ENCODE measurements at places on chromosomes 6 and 20.

DNA sequence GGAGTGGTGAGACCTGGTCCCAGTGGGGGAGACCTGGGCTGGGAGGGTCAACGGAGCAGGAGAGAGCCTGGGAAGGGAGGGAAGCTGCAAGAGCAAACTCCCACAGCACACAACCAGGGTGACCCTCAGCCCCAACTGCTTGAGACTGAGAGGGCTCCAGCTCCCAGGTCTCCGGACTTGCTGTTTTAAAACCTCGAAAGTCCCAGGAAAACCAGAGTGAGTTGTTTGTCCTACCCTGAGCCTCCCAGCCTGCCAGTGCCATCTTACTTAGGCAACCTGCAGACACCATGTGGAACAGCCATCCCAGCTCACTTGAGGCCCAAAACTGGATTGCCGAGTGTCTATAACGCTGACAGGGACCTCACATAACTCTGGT, 4.8 kb upstream of the NTSR1 start:
- no peak for DNase-seq

- peak; percentile 44 for DNase-seq
Measured at GRCh38 chr6:27176523-27177484, 70.7 kb upstream of the PRSS16 start.

DNA sequence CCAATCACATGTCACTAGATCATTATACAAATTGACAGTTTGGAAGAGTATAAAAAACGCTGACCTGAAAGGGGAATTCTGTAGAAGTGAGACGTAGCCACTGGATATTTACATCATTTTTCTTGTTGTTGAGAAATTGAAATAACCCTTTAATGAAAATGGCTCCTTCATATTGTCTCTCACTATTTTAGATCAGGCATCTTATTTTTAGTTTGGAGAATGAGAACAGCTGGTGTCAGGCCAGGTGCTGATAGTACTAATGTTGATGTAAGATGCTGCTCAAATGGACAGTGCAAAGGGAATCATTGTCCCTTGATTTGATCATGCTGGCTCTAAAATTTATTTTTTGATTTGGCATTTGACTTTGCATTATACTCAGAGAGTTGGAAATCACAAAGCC, 17.4 kb downstream of the NKAIN2 start:
- no peak for DNase-seq

DNA sequence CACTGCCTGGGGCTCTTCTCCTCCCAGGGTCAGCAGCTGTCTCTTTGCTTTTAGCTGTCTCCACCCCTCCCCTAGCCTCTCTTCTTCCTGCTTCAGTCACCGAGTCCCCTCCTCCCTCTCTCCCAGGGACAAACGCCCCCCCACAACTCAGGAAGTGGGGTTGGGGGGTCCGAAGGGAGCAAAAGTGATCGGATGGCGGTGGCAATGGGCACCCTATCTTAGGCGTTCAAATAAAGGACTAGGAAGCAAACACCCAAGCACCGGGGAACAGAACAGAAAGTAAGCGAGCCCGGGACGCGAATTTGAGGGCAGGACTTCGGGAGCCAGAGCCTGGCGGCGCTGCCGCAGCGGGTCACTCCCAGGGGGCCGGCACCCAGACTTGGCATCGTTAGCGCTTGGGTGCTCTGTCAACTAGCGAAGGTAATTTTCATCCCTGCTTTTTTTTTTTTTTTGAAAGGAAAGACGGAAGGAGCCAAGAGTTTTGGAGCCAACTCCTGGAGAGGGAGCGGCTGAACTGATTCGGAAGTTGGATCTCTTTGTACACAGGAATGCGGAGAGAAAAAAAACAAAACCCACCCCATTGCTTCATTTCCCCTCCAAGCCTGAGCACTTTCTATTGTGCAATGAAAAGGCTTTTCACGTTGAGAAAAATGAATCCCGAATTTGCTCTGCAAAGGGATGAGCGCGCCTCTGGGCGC, 815 bp upstream of the ITPR3 start:
- DNase-seq: no peak
